ENCODE measurements at places on chromosomes 2 and 18.

DNA sequence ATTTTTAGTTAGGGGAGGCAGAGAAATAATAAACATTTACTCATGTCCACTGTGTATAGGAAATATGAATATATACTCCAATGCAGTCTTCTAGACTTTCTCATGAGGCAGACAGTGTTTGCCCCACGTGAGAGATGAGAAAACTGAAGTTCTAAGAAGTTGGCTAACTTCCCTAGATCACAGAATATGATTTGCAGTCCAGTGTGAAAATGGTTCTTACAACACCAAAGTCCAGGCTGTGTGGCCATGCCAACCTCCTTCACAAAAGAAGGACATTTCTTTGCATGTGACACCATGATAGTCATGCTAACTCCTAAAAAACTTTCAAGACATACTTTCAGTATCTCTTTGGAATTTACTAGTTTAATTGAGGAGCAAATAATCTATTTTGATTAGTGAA lies 143.7 kb downstream of the IRS1 start:
- no peak for DNase-seq

GRCh38 chr2:65142515-65142914 lies 12.6 kb upstream of the RAB1A start:
- DNase-seq, result no peak

- no peak for DNase-seq
These were observed 45.1 kb downstream of the LPIN2 start for GRCh38 chr18:2967820-2968219.

DNA sequence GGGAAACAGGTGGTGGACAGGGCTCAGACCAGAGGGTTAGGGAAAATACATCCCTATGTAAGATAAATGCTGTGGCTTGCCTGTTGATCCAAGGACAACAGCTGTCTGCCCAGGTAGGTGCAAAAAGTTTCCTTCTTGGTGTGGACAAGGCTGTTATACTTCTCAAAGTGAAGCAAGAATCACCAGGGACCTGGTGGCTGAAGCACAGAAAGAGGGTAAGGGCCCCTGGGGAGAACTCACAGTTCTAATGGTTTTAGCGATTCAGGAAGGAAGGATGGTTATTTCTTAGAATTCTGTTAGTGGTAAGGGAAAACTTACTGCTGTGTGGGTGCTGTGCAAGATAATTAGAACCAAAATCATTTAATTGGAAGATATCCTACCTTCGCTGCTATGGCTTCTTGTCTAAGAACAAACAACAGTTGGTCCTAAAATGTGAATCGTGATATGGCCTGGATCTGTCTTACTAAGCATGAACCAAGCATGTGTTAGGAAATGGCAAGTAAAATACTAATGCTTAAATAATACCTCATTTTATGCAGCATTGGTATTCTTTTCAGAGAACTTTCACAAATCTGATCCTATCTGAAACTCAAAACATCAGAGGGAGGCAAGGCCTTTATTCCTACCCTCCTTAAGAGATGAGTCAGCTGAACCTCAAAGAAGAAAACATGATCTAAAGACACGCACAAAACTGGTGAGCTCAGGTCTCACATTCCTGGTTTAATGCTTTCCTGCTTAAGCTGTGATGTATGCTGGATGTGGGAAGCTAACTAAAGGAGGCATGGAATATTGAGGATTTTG lies 159.2 kb upstream of the THUMPD2 start:
- DNase-seq, result no peak

Measured in NCI-H774 (cell line).